Astrocyte of the cerebellum (primary cell): ENCODE measurements at places on chromosomes 2 and 18.

GRCh38 chr2:226137201-226137811 is 662.3 kb downstream of the IRS1 start:
- DNase-seq, result no peak

DNA sequence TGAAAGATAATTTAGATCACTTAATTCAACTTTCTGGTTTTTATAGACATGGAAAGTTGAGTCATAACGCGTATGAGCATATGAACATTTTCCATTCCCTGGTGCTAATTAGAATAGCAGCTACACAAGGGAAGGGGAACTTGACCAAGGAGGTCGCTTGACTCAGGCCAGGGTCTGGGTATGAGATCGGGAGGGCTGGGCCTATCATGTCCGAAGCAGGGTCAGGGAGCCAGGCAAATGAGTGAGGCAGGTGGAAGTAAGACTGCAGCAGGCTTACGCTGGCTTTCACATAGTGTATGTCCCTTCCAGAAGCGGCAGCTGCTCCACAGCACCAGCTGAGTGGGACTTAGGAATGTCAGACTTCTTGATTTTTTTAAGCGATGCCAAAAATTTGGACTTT is 14.7 kb downstream of the RALB start:
- DNase-seq, result no peak

- no peak for DNase-seq
These were observed 5.5 kb downstream of the DGKD start for GRCh38 chr2:233359823-233360222.

DNA sequence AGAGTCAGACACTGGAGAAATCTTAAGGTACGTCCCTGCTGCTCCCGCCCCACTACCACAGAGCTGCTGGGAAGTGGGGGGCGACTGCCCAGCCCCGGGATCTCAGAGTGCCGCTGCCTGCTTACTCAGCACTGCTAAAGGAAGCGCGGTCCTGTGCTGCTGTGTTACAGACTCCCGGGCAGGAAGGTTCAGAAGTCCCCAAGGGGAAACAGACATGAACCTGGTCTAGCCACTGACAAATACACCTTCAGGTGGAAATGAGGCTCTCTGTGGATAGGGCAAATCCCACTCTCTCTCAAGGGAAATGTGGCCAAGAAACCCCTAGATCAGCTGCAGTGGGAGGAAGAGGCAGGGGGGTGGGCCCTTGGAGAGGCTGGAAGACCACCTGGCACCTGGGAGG is 13.7 kb downstream of the MTERF4 start:
- no peak for DNase-seq

GRCh38 chr18:48753691-48754090 is 197.1 kb downstream of the SMAD7 start:
- DNase-seq, result peak; percentile 46

DNA sequence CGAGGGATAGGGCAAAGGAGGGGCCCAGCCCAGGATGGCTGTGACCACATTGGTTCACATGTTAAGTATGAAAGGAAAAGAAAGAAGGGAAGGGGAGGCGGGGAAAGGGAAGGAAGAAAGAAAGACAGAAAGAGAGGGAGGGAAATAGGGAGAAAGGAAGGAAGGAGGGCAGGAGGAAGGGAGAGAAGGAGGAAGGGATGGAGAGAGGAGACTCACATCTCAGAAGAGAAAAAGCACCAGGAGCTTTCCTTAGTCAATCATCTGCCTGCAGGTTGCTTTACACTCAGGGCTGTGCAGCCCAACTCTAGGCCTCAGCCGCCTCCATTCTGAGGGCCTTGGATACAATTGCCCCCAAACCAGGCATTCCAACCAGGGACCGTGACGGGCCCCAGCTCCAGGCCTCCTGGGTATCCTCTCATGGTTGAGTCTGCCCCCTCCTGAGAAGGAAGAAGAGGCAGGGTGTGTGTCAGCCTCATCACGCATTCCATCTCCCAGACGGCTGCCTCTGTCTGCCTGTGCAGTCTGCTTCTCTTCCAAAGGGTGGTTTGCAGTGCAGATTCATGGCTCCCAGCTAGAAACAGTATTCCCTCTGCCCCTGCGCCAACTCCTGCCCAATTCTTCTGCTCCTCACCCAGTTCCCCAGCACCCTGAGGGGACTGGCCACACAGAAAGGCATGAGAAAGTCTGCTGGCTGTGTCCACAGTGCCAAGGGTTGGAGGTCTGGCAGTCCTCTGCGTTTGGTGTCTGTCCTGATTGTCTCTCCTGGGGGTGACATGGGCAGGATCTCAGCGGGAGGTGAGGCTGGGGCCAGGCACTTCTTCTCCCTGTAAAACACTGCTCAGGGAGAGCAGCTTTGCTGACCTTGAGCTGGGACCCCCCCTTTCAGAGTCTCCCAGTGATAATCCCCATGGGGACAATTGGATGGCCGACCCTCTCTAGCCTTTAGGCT is 163.3 kb downstream of the SMAD7 start:
- DNase-seq, result no peak

DNA sequence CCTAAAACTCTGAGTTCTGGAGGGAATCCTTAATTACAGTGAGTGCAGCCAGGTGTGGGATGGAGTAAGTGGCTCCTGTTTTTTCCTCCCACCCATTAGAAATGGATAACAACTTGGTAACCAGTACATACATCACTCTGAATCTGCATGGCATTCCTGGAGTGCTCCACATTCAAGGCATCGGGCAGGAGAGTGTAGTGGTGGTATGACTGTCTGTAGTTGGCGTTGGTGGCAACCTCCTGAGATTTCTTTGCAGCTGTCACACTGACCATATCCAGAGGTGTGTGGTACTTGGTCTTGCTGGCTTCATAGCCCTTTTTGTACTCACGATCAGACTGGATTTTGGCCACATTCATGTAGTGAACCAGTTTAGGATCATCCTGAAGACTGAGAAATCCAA is 68.3 kb downstream of the NEB start:
- DNase-seq, result no peak

DNA sequence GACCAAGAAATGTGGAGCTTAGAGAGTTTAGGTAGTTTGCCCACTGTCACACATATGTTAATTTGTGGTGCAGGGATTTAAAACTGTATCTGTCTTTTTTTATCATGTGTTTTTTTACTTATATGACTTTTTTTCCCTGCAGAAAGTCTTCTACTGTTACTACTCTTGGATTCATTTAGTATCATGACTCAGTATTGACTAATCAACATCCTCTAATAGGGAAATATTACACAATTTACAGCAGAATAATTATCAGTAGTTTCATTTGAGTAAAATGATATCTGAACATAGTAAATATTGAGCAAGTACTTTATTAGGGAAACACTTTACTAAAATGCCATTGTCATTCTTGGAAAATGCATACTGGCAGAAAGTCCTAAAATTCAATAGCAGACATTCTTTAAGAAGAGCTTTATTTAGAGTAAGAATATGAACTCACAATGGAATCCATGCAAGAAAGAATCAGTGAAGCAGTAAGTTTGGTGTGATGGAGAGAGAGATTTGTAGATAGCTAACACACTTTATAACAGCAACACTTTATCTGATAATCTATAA is 425.9 kb upstream of the SLC8A1 start:
- DNase-seq, result no peak

DNA sequence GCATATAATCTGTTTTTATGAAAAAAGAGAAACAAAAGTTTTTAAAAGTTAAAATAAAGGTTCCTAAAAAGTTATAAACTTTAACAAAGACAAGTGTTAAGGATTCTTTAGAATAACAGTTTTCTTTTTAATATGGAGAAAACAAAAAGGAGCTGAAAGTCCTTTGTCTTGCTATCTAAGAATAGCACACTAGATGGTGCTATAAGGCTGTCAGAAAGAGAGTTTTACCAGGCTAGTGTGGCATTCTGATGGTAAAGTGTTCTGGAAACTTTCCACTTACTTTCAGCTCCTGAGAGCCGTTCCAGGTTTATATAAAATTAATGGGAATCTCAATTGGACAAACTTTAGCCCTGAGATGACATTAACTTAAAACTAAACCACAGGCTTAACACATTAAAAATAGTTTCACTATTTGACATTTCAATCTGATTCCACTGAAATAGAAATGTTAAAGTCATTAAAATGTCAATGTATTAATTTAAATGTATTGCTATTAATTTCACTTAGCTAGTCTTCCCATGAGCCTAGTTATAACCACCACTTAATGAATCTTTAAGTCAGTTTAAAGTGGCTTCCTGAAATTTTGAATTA is 3.7 kb downstream of the FBXO48 start:
- peak; percentile 44 for DNase-seq

DNA sequence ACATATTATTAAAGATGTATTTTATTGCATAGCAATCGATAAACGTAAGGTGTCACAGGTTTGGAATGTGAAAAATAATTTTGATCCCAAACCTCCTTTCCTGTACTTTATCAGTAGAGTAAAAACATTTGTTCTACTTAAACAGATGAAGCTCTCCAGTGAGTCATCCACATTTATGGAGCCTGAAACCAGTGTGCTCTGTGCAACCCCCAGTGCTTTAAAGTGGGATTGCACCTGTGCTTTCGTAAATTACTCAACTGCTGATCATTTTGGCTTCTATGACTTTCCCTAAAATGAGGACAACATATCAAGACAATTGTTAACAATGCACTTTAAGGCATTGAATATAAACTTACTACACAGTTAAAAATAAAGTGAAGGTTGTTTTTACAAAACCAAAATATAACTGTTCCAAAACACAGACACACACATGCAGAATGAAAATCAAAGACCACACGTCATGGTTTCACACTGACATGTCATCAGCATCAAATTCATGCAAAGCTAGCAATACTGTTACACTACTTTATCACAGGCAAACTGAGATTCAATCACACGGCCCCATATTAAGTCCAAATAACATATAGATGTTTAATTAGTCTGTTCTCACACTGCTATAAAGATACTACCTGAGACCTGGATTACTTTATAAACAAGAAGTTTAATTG is 9.7 kb downstream of the TMEM18 start:
- DNase-seq, result peak; percentile 55

- DNase-seq, result no peak
These were observed 14.9 kb downstream of the DPP4 start for GRCh38 chr2:162058973-162059668.

DNA sequence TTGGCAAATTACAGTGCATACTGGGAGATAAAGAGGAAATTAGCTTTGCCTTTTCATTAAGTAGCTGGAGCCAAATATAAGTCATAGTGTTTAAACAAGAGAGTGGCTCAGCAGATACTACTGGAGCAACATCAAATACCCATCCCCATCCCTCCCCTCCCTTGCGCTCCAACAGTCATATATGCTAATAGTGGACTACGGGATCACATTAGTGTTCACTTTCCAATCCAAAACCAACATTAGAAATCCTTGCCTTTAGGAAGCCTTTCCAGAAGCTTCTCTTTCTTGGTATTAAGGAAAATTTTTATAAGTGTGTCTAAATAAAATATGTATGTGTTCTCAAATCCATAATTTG is 1669.3 kb downstream of the SUCLG1 start:
- DNase-seq, result no peak

DNA sequence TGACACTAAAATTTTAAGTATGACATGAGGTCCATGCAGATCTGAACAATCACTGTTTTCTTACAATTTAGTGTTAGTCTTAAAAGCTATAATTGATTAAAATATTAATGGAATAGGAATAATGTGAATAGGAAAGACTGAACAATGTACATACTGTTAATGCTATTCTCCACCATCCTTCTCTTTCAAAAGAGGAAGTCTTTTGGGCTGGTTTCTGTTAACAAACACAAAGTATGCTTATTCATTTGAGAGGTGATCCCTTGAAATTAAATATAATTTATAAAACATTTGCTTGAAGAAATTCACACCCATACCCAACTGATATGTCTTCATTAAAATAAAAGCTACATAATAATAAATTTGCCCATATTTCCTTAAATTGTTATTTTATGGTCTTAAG is 2.3 kb downstream of the STPG4 start:
- DNase-seq, result no peak

- DNase-seq, result no peak
These were observed 326.2 kb upstream of the LRATD1 start for GRCh38 chr2:14306268-14306861.
